ENCODE measurements at places on chromosomes 5 and 9.

DNA sequence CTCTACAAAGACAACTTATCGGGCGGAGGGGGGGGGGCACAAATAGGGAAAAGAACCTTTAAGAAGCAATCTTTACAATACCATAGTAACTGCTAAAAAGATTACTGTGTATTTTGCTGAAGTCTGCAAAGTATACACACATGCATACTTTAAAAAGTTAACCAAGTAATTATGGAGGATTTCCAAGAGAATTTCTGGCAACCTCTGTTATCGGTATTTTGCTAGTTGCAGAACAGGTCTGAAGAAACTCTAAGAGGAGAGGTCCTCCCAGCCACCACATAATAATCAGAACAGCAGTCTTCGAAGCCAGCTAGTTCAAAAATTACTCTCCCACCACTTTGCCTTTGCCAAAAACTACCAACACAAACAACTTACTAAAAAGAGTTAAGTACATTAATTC lies 56.1 kb downstream of the UBAP2 start:
- DNase-seq: no peak

GRCh38 chr9:130260816-130261765 lies 4.5 kb upstream of the HMCN2 start:
- no peak for DNase-seq

GRCh38 chr9:33718987-33719386 lies 76.4 kb upstream of the PRSS3 start:
- no peak for DNase-seq

DNA sequence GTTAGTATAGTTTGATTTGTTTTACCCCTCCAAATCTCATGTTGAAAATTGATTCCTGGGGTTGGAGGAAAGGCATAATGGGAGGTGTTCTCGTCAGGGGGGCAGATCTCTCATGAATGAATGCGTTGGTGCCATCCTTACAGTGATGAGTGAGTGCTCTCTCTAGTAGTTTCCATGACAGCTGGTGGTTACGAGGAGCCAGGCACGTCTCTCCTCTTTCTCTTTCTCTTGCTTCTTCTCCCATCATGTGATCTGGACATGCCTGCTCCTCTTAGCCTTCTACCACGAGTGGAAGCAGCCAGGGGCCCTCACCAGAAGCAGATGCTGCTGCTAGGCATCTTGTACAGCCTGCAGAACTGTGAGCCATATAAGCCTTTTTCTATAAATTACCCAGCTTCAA lies 454.1 kb downstream of the EFNA5 start:
- no peak for DNase-seq

- no peak for DNase-seq
Measured at GRCh38 chr5:32692036-32692746, 18.9 kb upstream of the NPR3 start.

DNA sequence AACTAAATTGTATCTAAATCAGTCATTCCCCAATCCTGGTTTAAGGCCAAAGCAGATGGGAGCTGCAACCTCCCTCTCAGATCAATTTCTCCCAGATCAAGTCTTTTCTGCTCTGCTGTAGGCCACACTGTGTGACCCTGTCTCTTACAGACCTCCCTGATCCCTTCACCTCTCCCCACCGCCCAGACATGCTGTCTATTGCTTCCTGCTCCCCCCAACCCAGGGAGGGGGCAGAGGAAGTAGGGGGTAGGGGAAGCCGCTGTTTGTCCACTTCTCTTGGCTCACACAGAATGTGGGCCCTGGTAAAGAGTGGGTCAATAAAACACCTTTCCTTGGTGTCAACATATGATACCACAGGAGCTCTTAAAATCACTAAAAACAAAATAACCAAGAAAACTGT lies 226.3 kb downstream of the ENC1 start:
- no peak for DNase-seq

DNA sequence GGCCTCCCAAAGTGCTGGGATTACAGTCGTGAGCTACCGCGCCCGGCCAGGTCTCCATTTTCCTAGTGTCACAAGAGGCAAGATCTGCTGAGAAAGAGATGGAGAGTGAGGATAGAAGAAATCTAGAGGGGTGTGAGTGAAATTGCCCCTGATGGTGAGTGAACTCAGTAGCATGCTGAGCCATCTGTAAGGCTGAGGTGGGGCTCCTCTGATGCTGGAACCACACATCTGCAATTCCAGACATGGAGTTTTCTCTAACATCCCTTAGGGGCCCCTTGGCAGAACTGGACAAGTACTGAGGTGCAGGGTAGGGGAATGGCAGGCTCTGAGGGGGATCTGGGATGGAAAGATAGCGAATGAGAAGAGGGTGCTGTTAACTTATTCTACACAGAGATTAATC lies 72.0 kb upstream of the FER start:
- DNase-seq: no peak

DNA sequence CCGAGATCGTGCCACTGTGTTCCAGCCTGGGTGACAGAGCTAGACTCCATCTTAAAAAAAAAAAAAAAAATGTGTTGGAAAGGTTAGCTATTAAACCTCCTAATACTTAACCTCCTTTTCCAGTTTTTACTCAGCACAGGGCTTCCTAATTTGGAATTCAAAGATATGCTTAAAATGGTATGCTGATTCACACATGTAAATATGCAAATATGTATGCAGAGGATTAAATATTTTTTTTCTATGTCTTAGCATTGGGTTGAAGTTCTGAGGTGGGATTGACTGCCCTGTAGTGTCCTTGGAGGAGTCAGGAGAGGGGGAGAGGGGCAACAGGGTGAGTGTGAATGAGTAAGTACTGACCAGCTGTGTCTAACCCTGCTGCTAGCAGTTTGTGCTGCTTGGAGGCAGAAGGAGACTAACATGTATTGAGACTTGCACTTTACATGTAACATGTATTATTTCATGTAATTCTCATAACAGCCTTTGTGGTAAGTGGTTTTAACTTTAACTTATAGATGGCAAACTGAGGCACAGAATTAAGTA lies 63.2 kb downstream of the SLC44A1 start:
- DNase-seq: no peak

GRCh38 chr5:4625206-4625896 lies 514.8 kb upstream of the ADAMTS16 start:
- no peak for DNase-seq

- DNase-seq: no peak
Measured at GRCh38 chr9:36517131-36517530, 55.6 kb upstream of the MELK start.

GRCh38 chr5:5178136-5178535 lies 38.0 kb downstream of the ADAMTS16 start:
- DNase-seq: no peak

GRCh38 chr5:95713960-95714710 lies 17.0 kb upstream of the RHOBTB3 start:
- DNase-seq: no peak

DNA sequence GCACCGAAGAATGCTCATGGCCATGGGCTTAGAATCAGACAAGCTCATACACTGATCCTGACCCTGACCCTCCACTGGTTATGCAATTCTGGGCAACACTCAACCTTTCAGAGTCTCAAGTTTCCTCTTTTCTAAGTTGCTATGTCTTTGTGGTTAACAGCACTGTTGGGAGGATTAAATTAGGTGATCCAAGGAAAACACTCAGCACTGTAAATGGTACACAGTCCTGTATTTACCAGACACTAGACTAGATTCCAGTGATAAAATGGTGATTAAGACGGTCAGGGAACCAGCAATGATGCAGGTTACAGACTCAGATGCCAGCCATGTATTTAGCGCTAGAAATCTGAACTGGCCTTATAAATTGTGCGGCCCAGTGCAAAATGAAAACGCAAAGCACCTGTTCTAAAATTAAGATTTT lies 8.1 kb downstream of the ARL15 start:
- no peak for DNase-seq

GRCh38 chr5:136007271-136007670 lies 21.5 kb upstream of the TGFBI start:
- no peak for DNase-seq

- no peak for DNase-seq
Measured at GRCh38 chr9:109794361-109795012, 14.5 kb downstream of the PALM2AKAP2 start.

DNA sequence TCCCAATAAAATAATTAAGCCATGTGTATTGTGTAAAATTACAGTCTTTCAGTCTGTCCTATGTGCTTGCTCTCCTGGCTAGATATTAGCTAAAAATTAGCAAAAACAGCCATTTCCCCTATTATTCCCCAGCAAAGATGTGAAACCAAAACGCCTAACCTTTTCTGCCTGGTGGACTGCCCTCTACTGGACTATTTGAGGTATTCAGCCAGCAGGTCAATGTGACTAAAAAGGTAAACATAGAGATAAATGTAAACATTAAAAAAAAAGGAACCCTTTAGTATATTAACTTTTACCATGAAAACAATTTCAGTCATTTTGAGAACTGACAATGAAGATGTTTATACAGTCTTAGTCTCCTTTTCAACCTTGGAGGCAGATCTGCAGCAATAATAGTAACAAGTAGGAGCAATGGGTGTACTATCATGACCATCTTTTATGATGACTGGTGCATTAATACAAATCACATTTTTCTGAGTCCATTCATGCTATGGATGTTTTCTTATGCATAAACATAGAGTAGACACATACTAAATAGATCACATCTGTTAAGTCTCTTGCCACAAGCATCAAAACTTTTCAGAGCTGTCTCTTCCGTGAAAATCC lies 10.1 kb downstream of the ATG12 start:
- no peak for DNase-seq

- no peak for DNase-seq
Measured at GRCh38 chr5:79456400-79456799, 57.5 kb downstream of the HOMER1 start.

- no peak for DNase-seq
Measured at GRCh38 chr9:126170286-126170823, 156.3 kb upstream of the MVB12B start.

Data from T-helper 1 cell (primary cell).